ENCODE measurements at places on chromosomes 7 and 10.

- DNase-seq: no peak
Observed at GRCh38 chr7:132937286-132937685, 144.6 kb downstream of the CHCHD3 start.

- DNase-seq: no peak
Observed at GRCh38 chr7:141928845-141929195, 12.6 kb downstream of the OR9A4 start.

DNA sequence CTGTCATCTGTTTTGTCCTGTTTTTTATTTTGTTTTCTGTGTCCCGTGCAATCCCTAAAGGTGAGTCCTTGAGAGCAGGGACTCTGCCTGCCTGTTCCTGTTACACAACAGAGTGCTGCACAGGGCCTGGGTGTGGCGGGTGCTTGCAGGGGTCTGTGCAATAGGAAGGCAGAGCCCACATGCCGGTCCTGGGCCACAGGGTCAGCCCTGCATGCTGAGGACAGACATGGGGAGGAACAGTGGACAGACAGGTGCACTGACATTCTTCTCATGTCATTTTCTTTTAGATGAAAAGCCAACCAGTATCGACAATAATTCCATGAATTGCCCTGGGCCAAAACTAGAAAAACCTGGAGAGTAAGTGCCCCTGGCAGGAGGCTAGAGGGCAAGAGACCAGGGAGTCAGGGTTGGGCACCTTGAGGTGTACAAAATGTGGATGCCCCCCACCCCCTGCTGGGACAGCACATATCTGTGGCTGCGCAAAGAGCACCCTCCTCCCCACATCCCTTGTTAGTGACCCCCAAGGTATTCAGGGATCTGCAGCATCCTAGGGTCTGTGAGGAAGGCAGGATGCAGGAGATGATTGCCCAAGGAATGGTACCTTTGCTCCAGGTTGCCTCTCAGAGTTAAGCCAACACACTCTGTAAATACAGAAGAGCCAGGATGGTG, 19.9 kb downstream of the ANTXRL start:
- DNase-seq: no peak

DNA sequence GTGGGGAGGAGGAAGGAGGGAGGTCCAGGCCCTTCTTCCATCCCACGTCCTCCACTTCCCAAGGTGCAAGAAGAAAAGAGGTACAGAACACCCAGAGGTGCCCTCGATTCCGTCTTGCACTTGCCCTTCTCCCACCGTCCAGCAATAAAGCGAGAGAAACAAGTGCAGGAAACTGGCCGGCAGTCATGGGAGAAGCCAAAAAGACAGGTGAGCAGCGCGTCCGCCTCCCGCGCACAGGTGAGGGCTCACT, 1.3 kb downstream of the C10orf95 start:
- no peak for DNase-seq

GRCh38 chr7:78912781-78913180, 540.7 kb downstream of the MAGI2 start:
- no peak for DNase-seq

GRCh38 chr7:155062411-155062810, 7.7 kb upstream of the HTR5A start:
- no peak for DNase-seq

GRCh38 chr10:75660823-75661222, 229.4 kb downstream of the LRMDA start:
- no peak for DNase-seq

DNA sequence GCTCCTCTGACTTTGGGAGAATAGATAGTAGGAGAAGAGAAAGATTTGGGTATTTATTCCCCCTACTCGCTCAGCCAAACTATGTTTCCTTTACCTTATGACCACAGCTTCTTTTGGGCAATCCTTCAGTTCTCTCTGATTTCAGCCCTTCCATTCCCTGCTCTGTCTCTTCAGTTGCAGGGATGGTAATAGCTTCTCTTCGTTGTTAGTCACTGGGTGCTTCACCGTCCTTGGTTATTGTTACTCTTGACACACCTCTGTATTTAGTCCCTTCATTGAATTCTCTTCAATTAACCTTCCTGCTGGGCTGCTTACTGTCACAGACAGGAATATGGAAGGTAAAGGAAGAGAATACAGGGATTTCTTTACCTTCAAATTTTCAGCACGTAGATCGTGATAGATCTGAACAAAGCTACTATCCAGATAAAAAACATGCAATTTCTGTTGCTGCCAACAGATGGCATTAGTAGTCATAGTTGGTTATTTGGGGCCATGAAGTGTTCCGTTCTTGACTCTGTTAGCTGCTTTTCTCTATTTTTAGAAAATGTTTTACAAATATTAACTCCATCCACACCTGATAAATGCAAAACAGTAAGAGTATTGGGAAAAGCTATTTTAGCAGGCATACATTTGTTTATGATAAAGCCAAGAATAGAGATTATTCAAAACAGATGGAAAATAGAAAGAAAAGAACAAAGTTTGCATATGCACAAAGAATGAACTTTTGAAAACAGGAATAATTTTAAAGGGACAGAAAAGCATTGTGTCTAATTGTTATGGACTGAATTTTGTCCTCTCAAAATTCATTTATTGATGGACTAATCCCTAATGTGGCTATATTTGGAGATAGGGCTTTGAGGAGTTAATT, 14.0 kb upstream of the PTTG1IP2 start:
- DNase-seq: no peak

DNA sequence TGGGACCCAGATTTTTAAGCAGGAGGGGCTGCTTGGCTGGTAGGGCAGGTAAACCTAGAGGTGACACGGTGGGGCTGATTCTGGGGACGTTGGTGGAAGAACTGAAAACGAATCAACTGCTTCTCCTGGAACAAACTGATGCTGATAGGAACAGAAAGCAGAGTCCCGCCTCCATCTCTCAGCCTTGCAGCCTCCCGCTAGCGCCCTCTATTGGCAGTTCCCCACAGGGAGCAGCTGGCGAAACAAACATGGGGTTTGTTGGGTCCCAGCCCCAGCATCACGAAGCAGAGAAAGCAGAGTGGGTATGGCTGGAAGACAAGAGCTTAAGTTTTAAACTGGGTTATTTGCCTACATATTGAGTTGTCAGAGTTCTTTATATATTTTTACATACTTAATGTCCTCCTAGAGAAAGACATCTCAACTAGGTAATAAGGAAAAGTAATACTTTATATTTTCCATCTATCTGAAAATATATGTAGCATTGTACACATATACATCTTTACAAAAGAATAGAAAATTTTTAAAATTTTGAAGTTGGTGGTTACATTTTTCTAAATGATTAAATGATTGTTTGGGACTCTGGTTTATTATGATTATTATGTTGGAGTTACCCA, 42.3 kb upstream of the FOXI2 start:
- DNase-seq: peak; percentile 7

GRCh38 chr7:117645481-117646165, 165.8 kb downstream of the CFTR start:
- no peak for DNase-seq

- no peak for DNase-seq
Observed at GRCh38 chr7:91455411-91455810, 191.2 kb downstream of the FZD1 start.

DNA sequence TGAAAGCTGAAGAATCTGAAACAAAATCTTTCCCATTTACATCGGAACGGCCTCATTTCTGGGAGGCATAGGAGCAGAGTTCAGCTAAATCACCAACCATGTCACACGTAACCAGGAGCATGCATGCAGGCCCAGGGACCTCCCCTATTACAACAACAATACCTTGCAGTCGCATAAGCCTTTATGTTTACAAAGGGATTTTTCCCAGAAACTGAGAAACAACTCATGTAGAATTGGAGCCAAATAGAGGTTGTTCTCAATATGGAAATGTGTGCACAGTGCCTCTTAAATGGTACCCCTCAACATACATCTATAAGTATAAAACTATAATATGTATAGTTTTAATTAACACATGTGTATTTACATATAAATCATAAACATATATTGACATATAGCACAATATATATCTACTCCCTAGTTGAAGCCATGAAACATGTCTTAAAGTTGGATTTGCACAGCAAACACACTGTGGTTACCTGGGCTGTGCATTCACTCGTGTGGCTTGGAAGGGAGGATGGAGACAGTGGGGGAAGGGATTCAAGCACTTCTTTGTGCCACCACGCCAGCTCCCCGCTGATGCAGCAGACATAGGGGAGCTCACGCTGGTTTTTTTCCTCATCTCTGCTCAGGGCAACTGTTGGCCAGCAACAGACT, 35.0 kb upstream of the DGKI start:
- DNase-seq: no peak

DNA sequence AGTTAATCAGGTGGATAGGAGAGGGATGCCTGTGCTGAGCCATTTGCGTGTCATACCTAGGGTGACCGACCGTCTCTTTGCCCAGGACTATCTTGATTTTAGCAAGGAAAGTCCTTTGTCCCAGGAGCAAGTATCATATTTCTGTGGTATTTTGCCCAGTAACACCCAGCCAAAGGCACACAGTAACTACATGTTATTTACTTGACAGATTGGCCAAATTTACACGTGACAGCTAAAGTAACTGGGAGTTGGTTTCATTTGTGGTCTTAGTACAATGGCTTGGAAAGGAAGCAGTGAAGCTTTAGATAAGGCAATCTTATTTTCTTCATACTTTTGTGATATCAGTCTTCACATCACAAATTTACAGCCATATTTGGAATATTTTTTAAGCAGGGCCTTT, 142.1 kb downstream of the JCAD start:
- no peak for DNase-seq

- DNase-seq: no peak
Observed at GRCh38 chr7:139488810-139489209, 5.3 kb upstream of the KLRG2 start.

- no peak for DNase-seq
Observed at GRCh38 chr10:93143281-93143680, 69.6 kb downstream of the CYP26A1 start.

GRCh38 chr10:95560278-95561176, 644 bp downstream of the SORBS1 start:
- peak; percentile 21 for DNase-seq

GRCh38 chr10:47245731-47246350, 54.2 kb upstream of the GDF10 start:
- DNase-seq: no peak

GRCh38 chr10:78456649-78457400, 423.2 kb downstream of the RPS24 start:
- DNase-seq: no peak

- DNase-seq: no peak
Observed at GRCh38 chr7:117281562-117281961, 41.3 kb downstream of the WNT2 start.

DNA sequence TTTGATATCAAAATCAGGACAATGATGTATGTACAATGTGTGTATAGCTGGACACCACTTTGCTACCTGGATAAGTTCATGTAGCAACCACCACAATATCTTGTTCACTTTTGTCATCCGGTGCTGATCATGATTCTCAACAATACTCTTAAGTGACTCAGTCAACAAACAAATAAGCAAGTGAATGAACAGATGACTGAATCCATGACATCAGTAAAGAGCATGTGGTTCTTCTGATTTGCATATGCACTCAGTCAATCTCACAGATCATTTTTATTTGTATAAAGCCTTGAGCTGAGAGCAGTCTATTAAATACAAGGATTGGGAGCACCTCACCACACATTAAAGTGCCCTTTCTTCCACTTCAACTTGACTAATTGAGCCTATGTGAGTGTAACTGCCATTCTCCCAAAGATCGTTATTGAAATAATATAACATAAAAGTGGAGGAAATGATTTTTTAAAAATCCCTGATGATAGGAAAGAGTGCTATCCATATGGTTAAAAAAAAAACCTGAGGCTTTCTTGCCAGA, 69.5 kb downstream of the NPSR1 start:
- DNase-seq: no peak

DNA sequence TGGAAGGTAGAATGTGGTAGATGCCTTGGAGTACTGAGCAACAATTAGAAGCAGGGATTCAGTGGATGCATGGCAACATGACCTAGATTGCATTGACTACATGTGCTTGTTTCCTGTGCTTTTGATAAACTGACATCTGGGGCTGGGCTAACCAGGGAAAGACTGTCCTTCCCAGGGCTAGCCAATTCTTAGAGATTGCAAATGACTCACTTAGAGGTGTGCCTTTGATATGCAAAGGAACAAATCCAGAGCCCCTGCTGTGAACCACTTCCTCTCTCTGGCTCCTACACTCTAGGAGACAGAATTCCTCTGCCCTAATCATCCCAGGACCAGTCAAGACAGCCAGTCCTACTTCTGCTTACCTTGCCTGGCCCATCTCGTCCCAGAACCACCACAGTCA, 651.5 kb downstream of the LRMDA start:
- DNase-seq: no peak

Measured in stimulated activated CD4-positive, alpha-beta T cell treated with anti-CD3 and anti-CD28 coated beads, Interleukin-12 subunit alpha, Interleukin-12 subunit beta, amount 100 ng/mL, for 4 hours (primary cell).